ENCODE measurements at places on chromosomes 2 and 18.

DNA sequence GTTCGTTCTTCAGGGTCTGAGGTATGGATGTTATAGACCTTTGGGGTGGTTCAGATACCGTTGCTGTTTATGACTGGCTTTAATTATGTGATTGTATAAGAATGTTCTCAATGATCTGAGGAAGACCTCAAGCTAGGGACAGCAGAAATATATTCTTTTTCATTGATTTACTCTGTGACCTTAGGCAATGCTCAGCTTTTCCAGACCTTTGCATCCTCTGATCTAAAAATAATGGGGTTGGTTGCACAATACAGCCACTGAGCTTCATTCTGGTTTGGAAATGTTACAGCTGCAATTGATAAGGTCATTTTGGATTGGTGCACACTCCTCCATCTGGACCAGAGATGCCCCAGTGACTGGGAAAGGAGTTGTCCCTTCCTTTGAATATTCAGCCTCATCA is 17.2 kb upstream of the CABYR start:
- no peak for DNase-seq

- DNase-seq, result no peak
Measured at GRCh38 chr2:74498500-74499266, 720 bp downstream of the LBX2 start.

GRCh38 chr2:115481842-115482241 is 1039.4 kb downstream of the DPP10 start:
- no peak for DNase-seq

DNA sequence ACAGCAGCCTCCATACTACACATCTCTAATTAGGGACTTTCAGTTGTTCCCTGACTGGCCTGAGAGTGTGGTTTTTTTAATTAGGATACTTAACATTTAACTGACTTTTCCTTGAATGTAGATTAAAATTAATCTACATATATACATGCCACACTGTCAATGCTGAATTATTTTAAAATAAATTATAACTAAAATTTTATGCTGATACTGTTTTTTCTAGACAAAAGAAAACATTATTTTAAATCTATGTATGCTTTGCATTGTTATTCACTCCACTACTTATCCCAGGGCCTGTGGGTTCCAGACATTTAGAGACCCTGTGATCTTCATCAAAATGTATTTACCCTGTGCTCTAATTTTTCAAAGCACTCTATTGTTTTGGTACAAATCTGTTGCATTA is 496.0 kb upstream of the MAP2 start:
- no peak for DNase-seq

- DNase-seq, result no peak
Measured at GRCh38 chr2:27856386-27856785, 33.8 kb downstream of the RBKS start.

- DNase-seq, result no peak
Measured at GRCh38 chr2:236045251-236046235, 122.6 kb downstream of the GBX2 start.

- no peak for DNase-seq
Measured at GRCh38 chr18:34794348-34794747, 84.2 kb downstream of the DTNA start.

DNA sequence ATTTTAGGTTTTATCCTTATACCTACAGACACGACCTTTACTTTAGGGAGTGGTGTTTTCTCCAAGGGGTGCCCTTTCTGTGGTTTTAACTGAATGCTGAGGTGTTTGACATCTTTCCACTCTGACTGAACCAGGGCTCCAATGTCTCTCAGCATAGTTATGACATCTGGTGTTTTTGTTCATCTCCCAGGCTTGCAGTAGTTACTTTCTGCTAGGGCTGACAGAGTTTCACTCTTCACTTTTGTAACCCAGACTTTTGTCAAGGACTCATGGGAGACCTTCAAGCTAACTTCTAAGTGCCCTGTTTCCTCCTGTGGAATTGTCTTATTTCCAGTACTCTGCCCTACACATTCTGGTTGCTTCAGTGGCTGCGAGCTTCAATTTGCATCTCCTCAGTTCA is 103.1 kb downstream of the CCDC85A start:
- no peak for DNase-seq

- no peak for DNase-seq
Measured at GRCh38 chr2:180456801-180457200, 449.7 kb upstream of the CWC22 start.

Data from central memory CD4-positive, alpha-beta T cell (primary cell).